ENCODE measurements at places on chromosomes 3 and 15.

- no peak for DNase-seq
These were observed 64.2 kb upstream of the NR2C2 start for GRCh38 chr3:14883226-14883625.

GRCh38 chr3:15477951-15478639 is 43.4 kb downstream of the COLQ start:
- no peak for DNase-seq

- no peak for DNase-seq
These were observed 65.4 kb downstream of the FBN1 start for GRCh38 chr15:48579945-48580671.

GRCh38 chr3:106725566-106725965 is 651.7 kb upstream of the CCDC54 start:
- no peak for DNase-seq

DNA sequence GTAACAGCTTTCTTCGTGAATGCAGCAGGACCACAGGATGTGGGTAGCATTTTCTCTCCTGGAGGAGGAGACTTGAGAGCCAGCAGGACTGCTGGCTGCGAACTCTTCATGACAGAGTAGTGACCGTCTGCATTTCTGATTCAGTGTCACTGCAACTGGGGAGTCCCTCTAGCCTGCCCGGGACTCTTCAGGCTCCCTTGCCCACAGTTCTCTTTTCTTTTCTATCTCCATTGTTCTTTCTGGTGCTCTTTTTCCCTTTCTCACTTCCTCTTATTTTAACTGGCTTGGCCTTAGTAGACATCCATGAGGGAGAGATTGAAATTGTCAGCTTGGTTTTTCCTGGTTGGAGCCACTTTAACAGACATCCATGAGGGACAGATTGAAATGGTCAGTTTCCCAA is 49.9 kb upstream of the P2RY1 start:
- no peak for DNase-seq

- DNase-seq, result no peak
These were observed 8.9 kb downstream of the CPA3 start for GRCh38 chr3:148873977-148874376.

- DNase-seq, result no peak
These were observed 23.4 kb downstream of the PARP16 start for GRCh38 chr15:65263313-65263712.
